NCI-H446 treated with DMSO at 0.1 percent for 48 hours (cell line): ENCODE measurements at places on chromosomes 1 and 21.

DNA sequence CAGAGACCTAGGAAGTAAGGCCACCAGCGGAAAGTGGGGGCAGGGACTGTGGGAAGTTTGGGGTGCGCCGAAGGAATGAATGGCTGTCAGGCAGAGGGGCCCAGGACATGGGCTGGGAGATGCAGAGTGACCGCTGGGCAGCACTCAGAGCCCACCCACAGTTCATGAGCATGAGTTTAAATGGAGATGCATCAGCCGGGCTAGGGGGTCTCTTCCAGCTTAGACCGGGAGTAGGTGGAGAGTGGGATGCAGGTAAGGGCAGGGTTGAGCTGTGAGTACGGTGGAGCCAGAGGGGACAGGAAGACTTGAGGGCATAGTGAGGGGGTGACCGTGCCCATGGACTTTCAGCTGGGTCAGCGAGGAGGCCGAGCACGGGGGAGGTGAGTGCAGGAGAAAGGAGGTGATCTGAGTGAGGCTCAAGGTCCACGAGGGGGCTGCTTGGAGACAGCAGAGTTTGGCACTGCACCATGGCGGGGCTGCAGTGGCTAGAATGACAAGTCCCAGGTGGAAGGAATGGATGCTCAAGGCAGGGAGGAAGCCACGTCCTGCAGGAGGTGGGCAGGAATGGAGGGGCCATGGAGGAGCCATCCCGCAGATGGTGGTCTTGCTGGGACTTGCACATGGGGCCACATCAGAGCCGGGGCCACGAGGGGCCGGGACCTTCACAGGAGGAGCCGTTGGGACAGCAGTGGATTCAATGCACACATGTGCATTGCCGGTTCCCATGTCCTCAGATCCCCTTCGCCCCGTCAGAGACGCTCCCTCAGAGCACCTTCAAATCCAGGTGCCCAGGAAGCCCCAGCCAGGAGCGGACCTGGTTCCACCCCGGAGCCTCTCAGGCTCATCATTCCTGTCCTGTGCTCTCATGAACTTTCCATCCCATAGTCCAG is 34.9 kb downstream of the UBASH3A start:
- no peak for DNase-seq

DNA sequence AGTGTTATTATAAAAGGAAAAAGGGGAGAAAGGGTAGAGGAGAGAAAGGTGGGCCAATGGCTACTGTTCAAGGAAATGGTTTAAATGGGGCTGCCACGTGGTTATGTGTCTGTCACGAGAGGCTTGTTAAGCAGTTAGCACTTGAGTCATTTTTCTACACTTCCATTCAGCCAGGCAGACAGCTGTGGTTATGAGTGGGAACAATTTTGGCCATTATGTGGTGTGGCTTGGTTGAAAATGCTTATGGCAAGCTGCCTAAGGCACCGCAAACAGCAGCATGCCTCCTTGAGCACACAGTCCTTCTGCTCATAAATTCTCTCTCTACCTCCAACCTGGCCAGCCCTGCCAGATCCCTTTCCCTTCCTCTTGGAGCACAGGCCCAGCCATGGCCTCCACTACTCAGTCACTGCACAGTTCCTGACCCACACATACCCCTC is 3.2 kb upstream of the SRM start:
- DNase-seq = peak; percentile 11

DNA sequence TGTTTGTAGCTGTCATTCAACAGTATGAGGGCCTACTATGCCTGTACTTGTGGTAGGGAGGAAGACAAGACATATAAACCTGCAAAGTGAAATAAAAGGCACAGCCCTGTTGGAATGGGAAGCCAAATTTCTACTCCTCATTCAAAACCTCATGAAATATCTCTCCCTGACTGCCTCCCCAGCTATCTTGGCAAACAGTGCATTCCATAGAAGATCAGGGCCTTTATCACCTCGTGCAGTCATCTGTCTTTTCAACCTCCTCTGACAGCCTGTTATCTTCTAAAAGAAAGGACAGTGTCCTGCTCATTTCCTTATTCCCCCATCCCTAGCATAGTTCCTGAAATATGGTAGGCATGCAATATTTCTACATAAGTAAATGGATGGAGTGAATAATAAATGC is 71.0 kb downstream of the SH3GLB1 start:
- no peak for DNase-seq

- no peak for DNase-seq
These were observed 19.7 kb downstream of the STPG1 start for GRCh38 chr1:24393892-24394291.

- DNase-seq = no peak
These were observed 954.5 kb downstream of the ADGRL2 start for GRCh38 chr1:82755191-82755590.

DNA sequence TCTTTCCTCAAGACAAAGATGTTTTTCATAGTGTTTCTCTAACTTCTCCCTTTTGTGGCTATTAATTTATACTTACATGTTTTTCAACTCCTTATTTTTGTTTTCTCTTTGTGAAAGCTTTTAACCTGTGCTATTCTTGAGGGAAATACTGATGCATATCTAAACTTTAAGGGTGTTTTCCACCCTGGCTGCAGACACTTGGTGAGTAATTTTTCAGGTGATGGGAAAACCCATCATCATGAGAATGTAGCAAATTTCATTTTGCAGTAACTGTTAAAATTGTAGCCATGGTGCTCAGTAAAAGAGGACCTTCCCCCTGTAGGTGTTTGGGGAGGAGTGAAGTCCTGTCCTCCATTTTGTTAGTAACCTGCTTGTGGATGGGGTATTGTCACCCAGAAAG is 124.2 kb downstream of the LIPI start:
- no peak for DNase-seq

DNA sequence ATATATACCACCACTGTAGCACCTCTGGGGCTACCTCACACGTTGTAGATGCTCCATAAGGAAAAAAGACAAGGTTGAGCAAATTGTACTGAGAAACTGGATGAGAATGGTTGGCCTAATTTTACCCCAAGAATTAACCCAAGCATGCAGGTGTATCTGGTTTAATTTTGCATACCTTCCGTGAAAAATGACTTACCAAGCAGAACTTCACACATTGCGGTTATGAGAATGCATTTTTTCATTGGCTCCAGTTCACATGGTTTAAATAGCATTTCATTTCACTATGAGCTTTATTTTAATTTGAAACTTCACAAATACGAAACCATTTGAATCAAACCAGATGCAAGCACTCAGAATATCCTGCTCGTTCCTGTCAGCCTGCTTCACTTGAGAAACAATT is 512.2 kb downstream of the LTN1 start:
- no peak for DNase-seq

- DNase-seq = no peak
These were observed 255.3 kb upstream of the CAMK1G start for GRCh38 chr1:209328196-209328595.

DNA sequence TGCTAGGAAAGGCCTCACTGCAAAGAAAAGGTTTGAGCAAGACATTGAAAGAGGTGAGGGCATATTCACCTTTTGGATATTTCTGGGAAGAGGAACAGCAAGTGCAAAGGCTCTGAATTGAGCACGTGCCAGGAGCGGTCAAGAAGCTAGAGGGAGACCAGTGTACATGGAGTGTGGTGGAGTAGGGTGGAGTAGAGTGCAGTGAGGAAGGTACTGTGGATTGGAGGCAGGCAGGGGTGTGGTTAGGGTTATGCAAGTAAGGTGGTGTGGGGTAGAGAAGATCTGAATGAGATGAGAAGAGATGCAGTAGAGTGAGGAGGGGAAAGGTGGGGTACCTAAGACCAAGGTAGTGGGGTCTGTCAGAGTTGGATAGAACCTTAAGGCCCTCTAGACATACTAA is 119.6 kb downstream of the OMA1 start:
- DNase-seq = no peak

DNA sequence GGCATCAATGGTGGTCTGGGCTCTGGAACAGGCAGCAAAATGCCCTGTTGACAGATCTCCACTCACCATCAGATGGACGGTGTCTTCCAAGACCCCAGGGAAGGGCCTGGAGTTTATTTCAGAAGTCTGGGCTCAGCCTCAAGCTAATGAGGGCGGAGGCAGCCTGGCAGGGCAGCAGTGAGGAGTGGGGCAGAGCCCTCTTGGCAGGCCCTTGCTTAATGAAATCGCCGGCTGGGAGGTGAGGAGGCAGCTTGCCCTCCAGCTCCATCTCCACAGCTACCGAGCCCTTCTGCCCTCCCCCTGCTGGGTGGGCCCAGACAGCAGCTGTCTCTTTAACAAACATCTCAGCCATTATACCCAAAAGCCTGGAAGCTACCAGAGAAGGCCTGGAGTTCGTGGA is 22.0 kb upstream of the GRIK3 start:
- DNase-seq = peak; percentile 99

DNA sequence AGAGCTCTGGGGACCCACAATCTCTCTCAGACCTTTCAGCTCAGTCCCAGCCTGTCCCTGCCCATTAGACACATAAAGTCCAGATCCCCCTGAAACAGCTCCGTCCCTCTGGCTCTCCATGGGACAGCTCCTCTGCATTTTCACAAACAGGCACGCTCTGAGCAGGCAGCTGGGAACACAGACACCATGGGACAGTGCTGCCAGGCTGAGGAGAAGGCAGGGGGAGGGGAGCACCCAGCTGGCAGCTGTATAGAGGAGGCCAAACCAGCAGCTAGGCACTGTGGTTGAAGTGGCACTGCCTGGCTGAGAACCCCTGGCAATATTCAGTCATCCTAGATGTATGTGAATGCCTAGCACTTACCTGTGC is 2.0 kb downstream of the TMEM63A start:
- no peak for DNase-seq

- no peak for DNase-seq
These were observed 15.8 kb upstream of the RNF223 start for GRCh38 chr1:1089731-1090423.

GRCh38 chr1:167669209-167670124 is 39.4 kb downstream of the RCSD1 start:
- DNase-seq = no peak

DNA sequence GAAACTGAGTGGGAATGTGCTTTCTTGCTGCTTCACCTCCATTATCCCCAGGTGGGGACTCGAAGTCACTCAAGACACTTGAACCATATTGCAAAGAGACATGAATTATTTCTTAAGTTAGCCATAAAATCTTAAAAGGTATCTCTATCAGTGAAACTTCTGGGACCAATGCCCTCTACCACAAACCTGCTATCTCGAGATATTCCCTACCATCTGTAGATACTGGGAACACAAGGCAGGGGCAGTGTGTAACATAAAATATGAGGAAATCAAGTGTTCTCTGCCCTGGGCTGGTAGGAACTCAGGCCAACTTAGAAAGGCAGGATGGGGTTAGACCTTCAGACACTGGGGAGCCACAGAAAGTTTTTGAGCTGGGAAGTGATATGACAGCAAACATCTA is 1.3 kb upstream of the CD58 start:
- DNase-seq = no peak

- no peak for DNase-seq
These were observed 234.6 kb upstream of the NR5A2 start for GRCh38 chr1:199792874-199793273.
